Activated naive CD4-positive, alpha-beta T cell (primary cell): ENCODE measurements at places on chromosomes 5 and 9.

DNA sequence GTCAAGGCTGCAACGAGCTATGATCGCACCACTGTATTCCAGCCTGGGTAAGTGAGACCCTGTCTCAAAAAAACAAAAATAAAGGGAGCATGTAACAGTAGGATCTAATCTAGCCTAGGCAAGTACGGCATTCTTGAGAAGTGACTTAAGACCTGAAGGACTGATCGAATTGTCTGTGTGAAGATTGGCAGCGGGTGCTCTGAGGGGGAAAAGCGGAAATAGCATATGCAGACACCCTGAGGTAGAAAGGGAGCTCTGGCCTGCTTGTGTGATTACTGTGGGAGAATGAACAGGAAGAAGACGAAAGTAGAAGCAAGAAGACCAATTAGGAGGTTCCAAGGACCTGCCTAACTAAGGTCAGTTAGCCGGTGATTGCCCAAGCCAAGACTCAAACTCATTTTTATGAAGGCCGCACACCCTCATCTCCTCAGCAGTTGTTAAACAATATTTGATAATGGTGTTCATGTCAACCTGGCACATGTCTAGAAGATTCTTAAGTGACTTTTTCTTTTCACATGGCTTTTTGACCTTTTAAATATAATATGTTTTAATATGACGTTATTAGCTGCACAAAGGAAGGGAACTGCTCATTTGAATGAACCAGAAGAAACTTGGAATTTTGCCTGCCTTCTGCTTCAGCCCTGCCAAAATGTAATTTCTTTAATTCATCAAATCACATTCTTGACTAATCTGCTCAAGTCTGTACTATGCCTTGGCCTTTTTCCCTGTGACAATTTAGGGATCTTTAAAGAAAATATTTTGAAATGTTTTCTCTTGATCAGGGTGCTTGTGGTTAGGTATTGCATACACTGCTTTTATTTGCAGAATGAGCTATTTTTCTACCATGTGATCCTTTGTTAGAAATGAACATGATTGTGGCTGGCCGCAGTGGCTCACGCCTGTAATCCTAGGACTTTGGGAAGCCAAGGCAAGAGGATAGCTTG lies 289.2 kb upstream of the DMRT1 start:
- no peak for DNase-seq

DNA sequence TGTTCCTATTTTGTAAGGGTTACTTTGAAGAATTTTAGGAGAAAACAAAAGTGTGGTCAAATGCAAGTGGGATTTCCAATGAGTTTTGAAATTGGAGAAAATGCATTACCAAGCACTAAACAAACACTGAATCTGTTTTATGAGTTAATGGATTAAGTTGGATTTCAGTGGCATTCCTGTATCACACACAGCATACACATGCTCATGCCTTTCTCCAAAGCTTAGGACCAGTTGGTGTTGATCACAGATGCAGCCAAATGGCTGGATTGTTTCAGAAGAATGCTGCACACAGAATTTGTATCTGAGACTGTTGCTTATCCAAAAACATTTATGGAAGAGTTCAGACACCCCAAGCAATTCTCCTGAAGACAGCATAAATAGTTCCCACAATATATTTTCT lies 611.1 kb downstream of the ACTL7B start:
- no peak for DNase-seq

GRCh38 chr5:123811831-123812230 lies 299.9 kb downstream of the CSNK1G3 start:
- DNase-seq = no peak

DNA sequence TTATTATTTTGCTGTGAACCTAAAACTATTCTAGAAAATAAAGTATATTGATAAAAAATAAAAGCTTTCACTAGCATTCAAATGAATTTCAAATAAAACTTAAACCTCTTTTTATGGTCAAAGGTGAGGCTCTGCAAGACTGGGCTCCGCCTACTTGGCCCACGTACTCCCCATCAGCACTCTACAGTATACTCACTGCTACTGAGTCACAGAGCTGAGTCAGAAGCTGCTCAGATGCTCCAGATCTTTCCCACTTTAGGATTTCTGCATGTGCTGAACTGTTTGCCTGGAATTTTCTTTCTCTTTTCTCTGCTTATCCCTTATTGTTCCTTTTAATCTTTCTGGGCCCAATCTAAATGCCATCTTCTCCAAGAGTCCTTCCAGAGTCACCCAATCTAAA lies 331.9 kb upstream of the CCNG1 start:
- DNase-seq = no peak

GRCh38 chr5:67353500-67354450 lies 157.2 kb upstream of the CD180 start:
- DNase-seq = no peak

DNA sequence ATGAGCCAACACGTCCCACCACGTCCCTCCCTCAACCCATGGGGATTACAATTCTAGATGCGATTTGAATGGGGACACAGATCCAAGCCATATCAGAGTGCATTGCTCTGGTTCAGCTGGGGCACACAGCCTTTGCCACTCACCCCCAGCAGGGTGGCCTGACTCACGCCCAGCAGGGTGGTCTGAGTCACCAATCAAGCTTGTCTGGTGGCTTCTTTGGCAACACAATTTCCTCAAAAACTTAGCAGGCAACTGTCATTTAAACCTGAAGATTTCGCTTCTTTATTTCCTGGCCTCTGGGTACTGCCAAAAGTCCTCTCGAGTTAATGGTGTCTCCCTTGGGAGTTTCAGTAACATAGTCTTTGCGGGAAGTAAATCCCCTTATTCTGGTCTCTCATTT lies 16.3 kb upstream of the SEMA5A start:
- no peak for DNase-seq

GRCh38 chr5:173855162-173855994 lies 32.8 kb upstream of the CPEB4 start:
- DNase-seq = no peak

GRCh38 chr9:69433968-69434367 lies 109.0 kb downstream of the ENTREP1 start:
- no peak for DNase-seq

- no peak for DNase-seq
Measured at GRCh38 chr5:128163991-128164390, 80.4 kb downstream of the SLC12A2 start.
